ENCODE measurements at places on chromosomes 4 and X.

DNA sequence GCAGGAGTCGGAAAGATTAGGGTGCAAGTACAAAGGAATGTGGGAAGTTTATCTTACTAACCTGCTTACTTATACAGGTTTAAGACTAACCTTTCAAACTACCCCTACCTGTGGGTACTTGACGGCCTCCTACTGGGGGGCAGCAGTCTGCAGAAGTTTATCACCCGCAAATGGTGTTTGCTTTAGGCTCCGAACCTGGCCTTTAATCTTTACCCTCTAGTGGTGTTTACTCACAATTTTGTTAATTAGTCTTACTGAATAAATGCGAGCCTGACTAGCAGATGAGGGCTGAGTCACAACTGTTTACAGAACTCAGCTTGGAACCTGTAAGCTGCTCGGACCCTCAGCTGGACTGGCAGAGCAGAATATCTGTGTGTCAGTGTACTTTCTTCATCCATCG is 204.2 kb upstream of the GPRIN3 start:
- no peak for DNase-seq

- DNase-seq: no peak
Measured at GRCh38 chr4:120007191-120007871, 59.3 kb downstream of the MAD2L1 start.

GRCh38 chr4:66108898-66109297 is 438.6 kb upstream of the EPHA5 start:
- DNase-seq: no peak

- DNase-seq: no peak
Measured at GRCh38 chrX:31331928-31332327, 260.1 kb upstream of the FTHL17 start.

DNA sequence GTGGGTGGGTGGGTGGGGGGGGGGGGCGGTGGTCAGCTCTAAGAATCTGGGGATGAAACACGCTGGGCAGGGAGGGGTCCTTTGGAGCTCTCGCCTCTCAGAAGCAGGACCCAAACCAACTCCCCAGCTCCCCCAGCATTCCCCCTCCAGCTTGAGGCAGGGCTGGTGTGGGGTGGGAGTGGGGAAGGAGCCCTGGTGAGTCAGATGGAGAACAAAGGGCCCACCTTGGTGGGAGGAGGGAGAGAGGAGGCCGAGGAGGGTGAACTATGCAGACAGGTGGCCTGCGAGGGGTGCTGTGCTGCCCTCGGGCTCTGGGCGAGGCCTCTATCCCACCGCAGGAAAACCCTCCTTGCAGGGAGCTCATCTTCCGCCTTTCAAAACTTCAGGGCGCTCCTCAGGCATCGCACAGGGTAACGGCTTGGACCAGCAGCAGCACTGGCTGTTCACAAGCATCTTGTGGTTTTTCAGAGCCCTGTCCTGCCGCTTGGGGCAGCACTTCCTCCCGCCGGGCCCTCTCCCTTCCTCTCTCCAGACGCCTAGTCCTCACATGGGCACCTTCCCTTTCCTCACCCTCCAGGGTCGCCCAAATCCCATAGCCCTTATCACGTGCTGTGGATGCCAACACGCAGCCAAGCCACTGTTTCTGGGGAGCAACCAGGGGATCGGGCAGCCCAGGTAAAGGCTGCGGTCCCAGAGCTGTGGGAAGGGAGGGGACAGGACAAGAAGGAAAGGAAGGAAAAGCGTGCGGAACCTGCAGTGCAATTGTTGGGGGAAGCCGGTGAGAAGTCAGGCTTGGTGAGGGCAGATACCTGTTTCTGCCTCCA is 34.0 kb upstream of the GRPEL1 start:
- peak; percentile 28 for DNase-seq

- DNase-seq: peak; percentile 42
Measured at GRCh38 chr4:77072195-77072753, 3.5 kb downstream of the CCNI start.

DNA sequence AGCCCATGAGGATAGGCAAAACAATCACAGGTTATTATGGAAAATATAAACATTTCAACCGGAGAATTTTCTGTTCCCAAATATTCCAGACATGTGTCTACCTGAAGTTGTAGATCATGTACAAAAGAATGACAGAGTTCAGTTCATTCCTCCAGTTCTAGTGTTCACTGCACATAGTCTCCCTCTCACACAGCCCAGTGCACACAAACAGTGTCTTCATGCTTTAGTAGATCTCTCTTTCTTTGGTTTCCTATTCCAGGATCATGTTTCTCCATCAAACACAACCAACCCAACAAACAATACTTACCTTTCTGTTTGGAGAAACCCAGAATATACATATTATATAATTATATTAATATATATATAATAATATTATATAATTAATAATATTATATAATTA is 671.9 kb downstream of the TRIML1 start:
- DNase-seq: no peak
